ENCODE measurements at places on chromosomes 7 and 10. TPM values are rescaled to one million over a fixed set of nuclear protein-coding genes. Genes with fewer than 3 reads are reported as not detected.

DNA sequence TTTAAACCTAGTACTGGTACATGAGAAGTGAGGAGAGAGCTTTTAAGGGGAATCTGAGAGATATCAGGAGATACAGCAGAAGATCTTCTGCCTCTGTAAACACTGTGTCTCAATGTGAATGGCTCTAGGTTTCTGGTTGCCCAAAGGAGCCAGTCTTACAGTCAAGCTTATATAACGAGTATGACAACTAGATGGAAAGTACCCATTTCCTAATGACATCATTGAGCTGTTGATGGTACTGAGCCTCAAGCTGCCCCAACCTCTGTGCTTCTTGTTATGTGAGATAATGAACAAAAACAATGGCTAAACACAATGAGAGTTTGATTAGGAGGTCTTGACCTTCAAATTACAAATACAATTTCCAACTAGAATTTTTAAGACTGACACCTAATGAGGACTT, 451.5 kb downstream of the SORCS1 start:
- no peak for DNase-seq

GRCh38 chr7:39672176-39672575, 48.8 kb downstream of the RALA start:
- no peak for DNase-seq

- DNase-seq: peak; percentile 14
These were observed 623 bp downstream of the HOXA4 start for GRCh38 chr7:27129729-27130539.

DNA sequence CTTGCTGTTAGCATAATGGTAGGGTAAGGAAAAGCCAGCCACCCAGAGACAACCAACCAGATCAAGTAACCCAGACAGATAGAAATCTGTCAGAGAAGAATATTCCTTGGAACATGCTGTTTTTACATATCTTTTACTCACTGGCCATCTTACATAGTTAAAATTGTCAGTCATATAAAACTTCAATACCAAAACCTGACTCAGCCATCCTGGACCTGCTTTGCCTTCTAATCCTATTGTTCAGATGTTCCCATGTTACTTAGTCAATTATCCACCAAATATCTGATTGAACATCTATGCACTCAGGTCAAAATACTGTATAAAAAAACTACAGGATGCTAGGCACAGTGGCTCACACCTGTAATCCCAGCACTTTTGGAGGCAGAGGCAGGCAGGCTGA, 466.5 kb upstream of the NRP1 start:
- DNase-seq: no peak

GRCh38 chr7:105178928-105179541, 165.0 kb downstream of the KMT2E start:
- DNase-seq: no peak

DNA sequence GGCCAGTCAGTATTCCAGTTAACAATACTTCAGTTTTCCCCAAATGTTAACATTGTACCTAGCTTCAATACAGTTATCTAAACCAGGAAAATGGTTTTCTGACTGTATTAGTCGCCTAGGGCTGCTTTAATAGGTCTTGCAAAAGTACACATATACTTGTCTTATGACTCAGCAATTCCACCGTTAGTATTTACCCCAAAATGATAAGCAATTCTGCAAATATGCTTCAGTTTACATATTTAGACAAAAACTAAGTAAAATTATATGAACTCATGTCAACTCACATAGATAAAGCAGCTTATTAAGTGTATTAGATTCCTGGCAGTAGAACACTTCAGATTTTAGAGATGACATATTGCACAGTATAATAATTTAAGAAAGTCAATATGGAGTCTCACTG, 363.3 kb downstream of the ARL4A start:
- DNase-seq: no peak

GRCh38 chr7:3272691-3273141, 28.3 kb upstream of the SDK1 start:
- no peak for DNase-seq

Gene NPY4R2
- not detected for polyA plus RNA-seq

Gene GIMAP2
- polyA plus RNA-seq: 6.5 TPM

Gene PON1
- 0.61 TPM for polyA plus RNA-seq

Measured in testis (tissue), 5 donors.